Activated naive CD4-positive, alpha-beta T cell (primary cell): ENCODE measurements at places on chromosomes 12 and 14.

DNA sequence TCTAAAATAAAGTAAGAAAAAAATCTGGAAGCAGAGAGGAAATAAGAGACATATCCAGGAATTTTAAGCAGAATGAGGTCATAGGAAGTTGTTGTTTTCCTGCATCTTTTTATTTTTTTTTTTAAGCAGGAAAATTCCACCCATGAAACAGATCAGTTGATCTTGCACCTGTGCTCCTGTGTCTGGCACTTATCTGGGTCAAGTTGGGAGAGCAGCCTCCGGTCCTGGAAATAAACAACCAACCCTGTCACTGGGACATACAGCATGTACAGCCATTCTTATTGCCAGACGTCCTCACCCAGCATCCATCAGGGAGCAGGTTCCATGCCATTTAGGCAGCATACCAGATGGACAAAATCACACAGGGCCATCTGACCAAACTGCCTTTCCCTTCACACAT is 266.0 kb upstream of the BTG1 start:
- DNase-seq: no peak

- no peak for DNase-seq
These were observed 8.2 kb downstream of the PRKCH start for GRCh38 chr14:61329478-61330051.

- no peak for DNase-seq
These were observed 6.0 kb upstream of the SPTLC2 start for GRCh38 chr14:77622366-77622961.

- DNase-seq: no peak
These were observed 745.8 kb downstream of the SLC6A15 start for GRCh38 chr12:84166812-84167211.
